ENCODE measurements at places on chromosomes 6 and 20.

DNA sequence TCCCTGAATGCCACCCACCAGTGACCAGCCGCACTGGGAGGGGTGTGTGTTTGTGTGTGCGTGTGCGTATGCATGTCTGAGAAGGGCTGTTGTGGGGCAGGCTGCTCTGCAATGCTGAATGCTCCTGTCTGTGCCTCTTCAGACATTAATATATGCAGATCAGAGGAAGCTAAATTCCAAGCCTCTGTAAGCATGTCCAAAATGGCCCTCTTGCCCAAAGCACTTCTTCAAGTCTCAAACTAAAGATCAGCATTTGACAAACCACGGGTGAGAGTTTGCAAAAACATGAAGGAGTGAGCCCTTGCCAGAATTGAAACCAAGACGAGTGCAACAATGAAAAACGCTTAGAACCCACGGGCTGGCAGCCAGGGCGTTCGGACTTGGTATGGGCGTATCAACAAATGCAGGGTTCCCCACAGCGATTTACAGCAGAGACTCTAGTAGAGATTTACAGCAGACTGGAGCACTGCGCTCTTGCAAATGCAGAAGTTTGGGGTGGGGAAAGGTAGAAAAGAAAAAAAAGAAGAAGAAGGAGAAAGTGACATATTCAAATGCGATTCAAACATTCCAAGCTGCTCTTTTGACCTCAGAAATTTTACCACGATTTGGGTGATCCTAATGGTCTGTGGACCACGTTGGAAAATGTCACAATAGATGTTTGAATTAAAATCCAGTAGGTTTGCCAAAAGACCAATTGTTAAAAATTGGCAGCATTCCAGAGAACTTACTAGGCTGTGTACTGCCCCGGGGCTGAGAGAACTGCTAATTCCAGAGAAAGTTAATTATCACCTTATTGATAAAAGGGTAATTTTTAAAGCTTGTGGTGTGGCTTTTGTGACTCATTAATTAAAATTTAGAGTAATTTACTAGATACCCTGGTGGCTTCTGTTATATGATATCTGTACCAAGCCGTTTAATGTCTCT lies 3.5 kb downstream of the SCML4 start:
- DNase-seq: no peak

GRCh38 chr6:99867026-99867425 lies 127.0 kb downstream of the MCHR2 start:
- DNase-seq: no peak

DNA sequence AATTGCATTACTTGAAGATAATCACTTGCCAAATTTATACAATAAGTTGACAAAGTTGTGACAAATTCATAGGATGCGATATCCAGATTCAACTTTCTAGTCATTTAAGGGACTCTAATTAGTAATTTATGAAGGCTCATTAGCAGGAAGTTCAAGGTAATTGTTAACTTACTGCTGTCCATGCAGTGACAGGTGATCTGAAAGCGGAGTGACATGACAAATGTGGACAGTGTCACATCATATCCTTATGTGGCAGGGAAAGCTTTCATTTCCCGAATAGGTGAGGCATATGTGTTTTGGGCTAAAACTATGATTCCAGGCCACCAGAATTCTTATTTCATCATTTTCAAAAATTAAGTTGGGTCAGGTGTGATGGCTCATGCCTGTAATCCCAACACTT lies 115.9 kb upstream of the BMP2 start:
- no peak for DNase-seq

- no peak for DNase-seq
Observed at GRCh38 chr6:159213405-159213804, 44.2 kb downstream of the FNDC1 start.

GRCh38 chr6:29925727-29926412 lies 16.5 kb upstream of the HLA-A start:
- DNase-seq: no peak

DNA sequence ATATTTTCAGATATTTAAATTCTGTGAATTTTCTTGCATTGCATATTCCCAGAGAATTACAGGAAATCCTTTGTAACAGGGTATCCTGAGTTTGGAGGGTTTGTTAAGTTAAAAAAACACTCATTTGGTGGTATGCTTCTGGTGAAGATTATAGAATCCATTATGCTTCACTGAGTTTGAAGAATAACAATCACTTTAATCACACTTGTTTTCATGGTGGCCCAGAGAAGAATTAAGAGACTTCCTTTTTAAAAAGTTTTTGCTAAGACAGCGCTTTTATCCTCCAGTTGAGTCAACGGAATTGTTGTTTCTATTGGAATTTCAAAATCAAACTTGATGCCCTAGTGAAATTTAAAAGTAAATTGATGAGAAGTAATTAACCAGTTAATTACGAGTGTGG lies 17.4 kb downstream of the PLEKHG1 start:
- no peak for DNase-seq

DNA sequence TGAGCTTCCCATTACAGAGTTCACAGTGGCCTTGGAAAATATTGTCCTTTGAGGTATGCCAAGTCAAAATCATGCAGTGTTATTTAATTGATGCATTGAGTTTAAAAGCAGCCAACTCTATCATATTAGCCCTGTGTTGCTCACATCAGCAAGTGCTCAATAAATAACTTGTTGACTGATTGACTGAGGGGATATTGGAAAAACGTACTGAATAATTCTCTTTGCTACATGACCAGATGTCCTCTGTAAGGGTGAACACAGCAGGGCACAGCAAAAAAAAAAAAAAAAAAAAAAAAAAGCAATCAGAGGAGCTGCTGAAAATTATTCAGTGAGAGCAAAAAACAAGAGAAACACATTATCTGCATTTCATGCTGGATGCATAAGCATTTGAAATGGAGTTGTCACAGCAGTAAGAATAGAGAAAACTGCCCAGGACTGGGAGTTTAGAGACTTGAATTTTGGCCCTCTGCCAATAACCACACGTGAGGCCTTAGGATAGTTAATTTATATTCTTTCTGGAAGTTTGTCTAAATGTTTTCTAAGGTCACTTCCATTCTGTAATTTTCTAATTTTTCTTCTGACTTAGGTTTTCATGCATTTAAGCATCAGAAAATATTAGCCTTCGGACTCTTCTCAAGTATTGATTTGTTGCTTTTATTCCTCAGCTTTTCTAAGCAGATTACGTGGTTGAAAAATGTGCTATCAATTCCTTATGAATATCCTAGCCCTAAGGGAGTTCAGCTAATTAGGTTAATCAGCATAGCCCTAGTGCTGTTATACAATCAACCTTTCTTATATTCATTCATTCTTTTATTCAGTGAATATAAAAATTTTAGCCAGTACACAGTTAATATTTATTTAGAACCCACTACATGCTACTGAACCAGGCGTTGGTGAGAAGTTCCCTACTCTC lies 246.8 kb upstream of the STXBP5 start:
- no peak for DNase-seq

DNA sequence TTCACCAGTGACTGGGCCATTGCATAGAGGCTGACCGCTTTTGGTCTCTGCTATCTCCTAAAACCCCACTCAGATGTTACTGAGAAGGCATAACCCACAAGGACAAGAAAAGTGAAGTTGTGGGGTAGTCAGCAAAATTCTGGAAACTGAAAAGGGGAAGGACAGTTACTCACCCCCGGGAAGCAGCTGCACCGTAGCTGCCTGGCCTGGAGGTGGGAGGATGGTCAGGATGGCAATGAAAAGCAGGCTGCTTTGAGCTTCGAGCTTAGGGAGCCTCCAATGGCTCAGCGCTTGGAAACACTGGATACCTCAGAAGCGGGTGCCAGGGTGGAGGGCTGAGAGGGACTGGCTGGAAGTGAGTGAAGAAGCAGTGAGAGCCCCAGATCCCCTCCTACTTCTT lies 56.0 kb downstream of the KCNK5 start:
- no peak for DNase-seq

DNA sequence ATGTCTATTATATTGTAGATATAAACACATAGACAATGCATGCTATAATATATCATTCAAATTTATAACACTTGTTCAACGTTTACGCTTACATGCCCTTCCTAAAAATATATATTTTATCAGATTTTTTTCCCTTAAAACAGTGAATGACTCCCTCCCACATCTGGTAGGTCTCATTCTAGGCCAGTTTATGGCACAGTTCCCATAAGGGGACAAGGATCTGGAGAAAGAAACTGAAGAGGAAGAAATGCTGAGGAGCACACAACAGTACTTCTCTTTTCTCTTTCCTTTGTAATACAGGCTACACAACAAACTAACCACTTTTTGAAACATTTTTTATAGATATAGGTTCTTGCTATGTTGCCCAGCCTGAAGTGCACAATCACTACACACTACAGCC lies 48.6 kb upstream of the RCAN2 start:
- DNase-seq: no peak

GRCh38 chr6:19356692-19357091 lies 480.5 kb upstream of the ID4 start:
- DNase-seq: peak; percentile 40

- peak; percentile 36 for DNase-seq
Observed at GRCh38 chr6:17042422-17043147, 59.3 kb upstream of the STMND1 start.

- no peak for DNase-seq
Observed at GRCh38 chr6:147167576-147168461, 36.4 kb upstream of the STXBP5 start.

DNA sequence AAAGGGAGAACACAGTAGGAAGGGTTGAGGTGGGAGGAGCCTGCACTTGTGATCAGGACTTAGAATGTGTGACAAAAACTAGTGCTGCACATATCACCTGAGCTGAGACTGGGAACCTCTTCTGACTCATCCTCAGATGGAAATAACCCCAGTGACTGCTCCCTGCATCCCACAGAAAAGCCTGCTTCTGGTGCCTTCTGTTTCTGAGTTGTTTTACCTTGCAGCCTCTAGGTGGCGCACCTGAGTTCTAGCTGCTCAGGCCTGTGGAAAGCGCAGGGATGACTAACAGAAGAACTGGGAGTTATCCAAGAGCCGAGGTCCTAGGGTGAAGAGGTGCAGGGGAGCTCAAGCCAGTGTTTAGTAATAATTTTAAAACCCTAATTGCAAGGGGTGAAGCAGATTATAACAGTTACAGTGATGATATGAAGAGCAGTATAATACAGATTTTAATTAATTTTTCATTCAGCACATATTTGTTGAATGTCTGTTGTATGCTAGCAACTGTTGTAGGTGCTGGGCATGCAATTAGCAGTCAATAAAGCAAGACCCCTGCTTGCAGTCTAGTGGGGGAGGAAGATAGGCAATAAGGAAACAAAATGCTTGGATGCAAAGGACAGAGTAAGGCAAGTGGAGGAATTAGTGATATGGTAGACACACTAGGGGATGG lies 302.5 kb downstream of the DHX35 start:
- peak; percentile 76 for DNase-seq

- DNase-seq: peak; percentile 34
Observed at GRCh38 chr20:45346851-45347250, 1.4 kb downstream of the SDC4 start.

DNA sequence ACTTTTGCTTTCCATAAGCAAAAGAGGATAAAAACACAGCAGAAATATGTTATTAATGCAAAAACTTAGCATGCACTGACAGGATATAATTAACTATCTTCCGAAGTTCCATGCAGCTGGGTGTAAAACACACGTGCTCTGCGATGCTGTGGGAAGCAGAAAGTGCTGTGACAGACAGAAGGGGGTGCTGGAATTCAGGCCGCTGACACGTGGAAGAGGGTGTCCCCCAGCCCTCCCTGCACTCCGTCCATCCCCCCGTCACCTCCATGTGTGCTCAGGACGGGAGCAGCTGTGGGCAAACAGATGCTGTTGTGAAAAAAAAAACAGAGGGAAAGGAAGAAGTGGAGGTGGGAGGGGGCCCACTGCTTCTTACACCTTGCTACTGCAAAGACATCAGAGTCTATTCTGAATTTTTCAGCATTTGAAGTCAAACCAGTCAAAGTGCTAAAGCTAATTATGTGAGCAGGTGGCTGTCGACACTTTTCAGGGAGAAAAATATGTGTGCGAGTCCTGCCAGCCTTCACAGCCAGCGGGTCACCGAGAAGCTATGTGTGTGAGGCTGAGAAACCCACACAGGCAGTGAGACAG lies 175.9 kb upstream of the AFDN start:
- no peak for DNase-seq

GRCh38 chr6:156657296-156657695 lies 119.9 kb upstream of the ARID1B start:
- no peak for DNase-seq

DNA sequence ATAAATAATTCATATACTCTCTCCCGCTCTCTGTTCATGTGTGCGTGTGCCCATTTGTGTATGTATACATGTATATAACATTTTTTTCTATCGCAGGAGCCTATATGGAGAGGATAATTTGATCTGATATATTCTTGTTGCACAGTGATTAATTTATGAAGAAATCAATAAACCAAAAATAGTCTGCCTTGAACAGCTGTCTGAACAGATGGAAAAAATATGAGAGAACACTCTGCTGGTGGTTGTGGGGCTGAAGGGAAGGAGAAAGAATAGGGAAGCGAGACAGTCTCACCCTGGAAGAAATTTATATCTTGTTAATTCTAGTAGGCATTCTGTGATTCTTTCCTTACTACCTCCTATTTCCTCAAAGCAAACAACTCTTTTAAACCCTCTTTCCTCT lies 96.6 kb upstream of the B3GAT2 start:
- DNase-seq: no peak

Measured in fibroblast of skin of right biceps (primary cell).